HCEC 1CT (cell line): ENCODE measurements at places on chromosomes 6 and 20.

GRCh38 chr20:58874469-58874868 is 22.0 kb downstream of the GNAS start:
- no peak for DNase-seq

DNA sequence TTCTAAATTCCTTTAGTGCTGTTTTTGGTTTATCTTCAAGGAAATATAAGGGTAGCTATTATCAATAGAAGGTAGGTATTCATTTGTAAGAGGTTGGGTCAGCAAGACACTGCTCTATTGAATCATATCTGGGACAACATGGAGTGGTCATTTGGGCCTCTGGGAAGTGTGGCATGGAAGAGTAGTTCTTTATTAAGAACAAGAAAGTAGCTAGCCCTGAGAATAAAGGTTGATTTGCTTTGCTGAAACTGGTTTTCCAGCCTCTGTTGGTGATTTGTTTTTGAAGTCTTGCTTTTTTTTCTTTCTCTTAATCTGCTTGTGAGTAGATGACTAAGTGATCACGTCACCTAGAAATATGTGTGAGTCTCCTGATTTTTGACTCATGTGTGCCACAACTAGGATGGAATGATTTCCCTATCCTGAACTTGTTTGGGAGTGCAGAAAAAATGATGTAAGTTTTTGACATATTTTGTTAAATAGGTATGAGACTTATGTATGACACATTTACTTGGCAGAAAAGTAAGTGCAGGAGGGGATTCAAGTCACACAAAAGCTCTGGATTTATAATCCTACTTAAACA is 381.8 kb downstream of the CENPW start:
- peak; percentile 97 for DNase-seq

- DNase-seq, result no peak
Observed at GRCh38 chr6:21213492-21213891, 380.1 kb upstream of the SOX4 start.

GRCh38 chr6:24694198-24694597 is 24.8 kb downstream of the C6orf62 start:
- DNase-seq, result no peak

DNA sequence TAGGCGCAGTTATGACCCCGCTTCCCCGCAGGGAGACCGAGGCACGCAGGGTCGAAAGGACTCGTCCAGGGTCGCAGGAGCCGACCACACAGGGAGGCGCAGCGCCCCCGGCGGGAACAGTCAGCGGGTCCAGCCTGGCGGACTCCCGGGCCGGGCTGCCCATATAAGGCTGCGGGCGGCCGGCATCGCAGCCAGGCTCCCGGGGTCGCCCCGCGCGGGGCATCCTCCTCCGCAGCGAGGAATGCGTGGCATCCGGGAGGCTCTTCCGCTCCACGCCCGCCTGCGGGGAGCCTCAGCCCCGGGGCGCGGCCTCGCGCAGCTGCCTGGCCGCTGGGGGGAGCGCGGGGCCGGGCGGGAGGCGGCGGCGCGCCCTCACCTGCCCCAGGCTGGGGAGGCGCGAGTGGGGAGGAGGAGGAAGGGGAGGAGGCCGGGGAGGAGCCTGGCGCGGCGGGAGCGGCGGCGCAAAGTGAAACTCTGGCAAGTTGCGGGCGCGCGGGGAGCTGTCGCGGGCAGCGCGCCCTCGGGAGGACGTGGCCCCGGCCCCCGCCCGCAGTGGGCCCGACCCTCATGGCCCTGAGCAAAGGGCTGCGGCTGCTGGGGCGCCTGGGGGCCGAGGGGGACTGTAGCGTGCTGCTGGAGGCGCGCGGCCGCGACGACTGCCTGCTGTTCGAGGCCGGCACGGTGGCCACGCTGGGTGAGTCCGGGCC is at the start of gene SYNJ2:
TSS of gene SYNJ2 (plus strand) at position 469 of the 707 bp plus-strand sequence. CDS start at position 568, 99 bp downstream.
- peak; percentile 70 for DNase-seq

DNA sequence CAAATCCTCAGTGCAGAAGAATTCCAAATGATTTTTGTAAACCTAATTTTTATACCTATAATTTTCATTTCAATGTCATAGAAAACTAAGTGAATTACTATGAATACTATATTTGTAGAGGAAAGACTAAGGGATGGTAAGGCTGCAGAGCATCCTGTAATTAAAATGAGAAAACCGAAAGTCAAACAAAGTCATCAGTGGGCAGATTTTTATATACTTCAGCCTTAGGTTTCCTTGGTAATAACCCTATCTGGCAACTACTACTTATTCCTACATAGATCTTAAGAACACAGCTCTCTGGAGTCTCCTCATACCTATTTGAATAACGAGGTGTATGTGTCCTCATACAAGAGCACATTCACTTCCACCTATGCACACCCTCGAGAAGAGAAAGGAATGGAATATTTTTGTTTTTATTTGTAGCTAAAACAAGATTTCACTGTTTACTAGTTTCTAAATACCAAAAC is 117.9 kb upstream of the SGK1 start:
- no peak for DNase-seq

GRCh38 chr6:132713352-132714134 is at the start of gene VNN1:
TSS of gene VNN1 (minus strand) at chr6:132714055. CDS start at chr6:132714035, 20 bp downstream.
- no peak for DNase-seq

DNA sequence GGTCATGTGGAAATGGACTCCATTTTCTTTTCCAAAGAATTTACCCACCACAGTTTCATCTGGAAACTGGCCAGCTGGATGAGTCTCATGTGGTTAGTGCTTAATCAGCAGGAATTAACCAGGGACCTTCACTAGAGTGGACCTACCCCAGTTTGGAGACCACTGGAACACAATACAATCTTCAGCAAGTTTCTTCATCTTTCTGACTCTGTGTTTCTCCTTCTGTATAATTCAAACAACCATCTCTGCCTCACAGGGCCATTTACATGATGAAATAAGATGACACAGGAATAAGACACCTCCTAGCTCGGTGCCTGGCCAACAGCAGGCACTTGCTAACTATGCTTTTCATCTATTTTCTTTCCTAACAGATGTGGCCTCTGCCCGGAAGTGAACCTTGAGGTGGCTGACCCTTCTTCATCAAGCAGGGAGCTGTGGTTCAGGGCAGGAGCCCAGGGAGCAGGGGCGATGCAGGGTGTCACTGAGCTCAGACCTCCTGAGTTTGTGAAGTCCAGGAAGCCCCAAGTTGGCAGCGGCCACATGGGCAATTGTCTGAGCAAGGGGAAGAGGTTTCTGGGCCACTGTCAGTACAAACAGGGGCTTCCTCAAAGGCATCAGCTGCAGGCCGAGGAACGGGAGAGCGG is 98.8 kb downstream of the SOD2 start:
- peak; percentile 35 for DNase-seq

GRCh38 chr6:139473731-139474130 is 99.3 kb upstream of the CITED2 start:
- DNase-seq, result peak; percentile 19

DNA sequence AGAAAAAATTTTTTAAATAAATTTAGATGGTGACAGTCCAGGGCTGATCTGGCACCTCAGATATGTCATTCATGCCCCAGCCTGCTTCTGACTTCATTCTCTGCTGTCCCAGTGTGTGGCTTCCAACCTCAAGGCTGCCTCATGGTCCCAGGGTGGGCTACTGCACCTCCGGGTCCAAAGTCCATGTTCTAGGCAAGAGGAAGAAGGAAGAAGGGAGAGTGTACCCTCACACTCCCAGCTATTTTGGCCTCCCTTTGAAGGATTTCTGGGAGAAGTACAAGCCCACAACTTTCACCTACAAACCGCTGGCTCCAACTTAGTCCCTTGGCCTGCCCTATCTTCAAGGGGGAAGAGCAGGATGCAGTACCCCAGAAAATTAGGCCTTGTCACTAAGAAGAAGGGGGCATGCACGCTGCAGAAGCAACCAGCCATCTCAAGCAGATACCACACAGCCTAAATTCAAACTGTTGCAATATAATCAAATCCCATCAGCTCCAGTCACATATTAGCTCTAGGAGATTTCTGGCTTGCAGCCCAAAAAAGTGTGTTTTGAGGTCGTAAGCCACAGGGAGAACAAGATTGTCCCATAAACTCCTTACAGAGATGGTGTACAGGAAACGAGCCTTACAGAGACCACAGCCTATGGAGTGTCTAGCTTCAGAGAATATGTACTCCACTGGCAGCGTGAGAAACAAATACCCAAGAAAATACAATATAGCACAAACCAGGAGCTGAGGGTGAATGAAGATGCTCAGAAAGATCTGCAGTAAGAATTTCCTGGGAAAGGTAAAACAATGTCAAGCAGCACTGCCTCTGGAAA is 906 bp upstream of the BTN3A2 start:
- DNase-seq, result no peak

GRCh38 chr20:24497851-24498250 is 28.4 kb downstream of the SYNDIG1 start:
- no peak for DNase-seq

- peak; percentile 93 for DNase-seq
Observed at GRCh38 chr20:7742479-7742878, 197.8 kb downstream of the HAO1 start.
